Posterior vena cava (tissue), 2 donors: ENCODE measurements at places on chromosomes 11 and 22. TPM values are rescaled to one million over a fixed set of nuclear protein-coding genes. Genes with fewer than 3 reads are reported as not detected.

DNA sequence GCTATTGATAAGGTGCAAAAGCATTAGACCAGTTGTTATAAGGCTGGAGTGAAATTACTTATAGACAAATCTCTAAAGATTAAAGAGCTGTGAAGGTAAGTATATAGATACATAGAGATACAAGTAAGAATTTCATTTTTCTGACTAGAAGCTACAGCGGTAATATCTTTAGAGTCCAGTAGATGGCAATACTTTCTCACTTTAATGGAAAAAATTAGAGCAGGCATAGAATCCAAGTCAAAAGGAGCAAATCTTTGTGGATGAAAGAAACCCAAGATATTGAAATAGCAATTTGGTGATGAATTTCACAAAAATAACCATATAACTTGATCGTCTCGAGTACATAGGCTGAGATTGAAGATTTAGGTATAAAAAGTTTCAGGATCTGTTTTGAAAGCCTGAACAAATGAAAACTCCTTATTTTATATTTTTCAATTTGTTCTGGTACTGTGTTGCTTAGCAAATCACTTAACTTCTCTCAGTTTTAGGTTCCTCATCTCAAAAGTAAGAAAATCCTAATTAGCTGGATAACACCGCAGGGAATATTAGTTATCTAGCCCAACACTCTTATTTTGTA, 81.9 kb downstream of the UVRAG start:
- no peak for DNase-seq

DNA sequence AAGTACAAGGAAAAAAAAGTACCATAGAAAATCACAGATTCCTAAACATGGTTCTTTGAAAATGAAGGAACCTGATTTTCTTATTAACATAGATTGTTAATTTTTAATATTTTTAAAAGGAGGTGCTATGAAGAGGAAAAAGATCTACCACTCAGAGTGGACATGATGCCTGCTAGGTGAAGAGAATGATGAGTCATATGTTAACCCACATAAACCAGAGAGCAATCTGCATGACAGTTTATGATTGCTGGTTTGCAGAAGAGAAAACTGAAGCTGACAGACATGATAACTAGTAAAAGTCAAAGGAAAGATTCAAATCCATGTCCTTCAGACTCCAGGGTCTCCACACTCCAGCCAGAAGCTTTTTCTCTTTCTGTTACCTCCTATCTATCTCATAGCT, 1231.7 kb downstream of the LRRC4C start:
- DNase-seq, result no peak

- no peak for DNase-seq
These were observed 309.3 kb downstream of the SOX6 start for GRCh38 chr11:16047073-16047472.

GRCh38 chr11:128098781-128099180, 488.6 kb downstream of the ETS1 start:
- DNase-seq, result no peak

- DNase-seq, result no peak
These were observed 5.2 kb downstream of the LGR4 start for GRCh38 chr11:27467181-27467913.

Gene SLC1A2
- total RNA-seq, result 2.9 TPM

Gene APOA5
- total RNA-seq, result not detected

Gene TLCD5
- total RNA-seq, result 6.0 TPM

Gene LDLRAD3
- total RNA-seq, result 18.4 TPM

Gene FAM180B
- total RNA-seq, result 7.2 TPM

Gene LAYN
- 15.0 TPM for total RNA-seq

Gene DBX1
- total RNA-seq, result not detected

Gene CCDC73
- total RNA-seq, result not detected

Gene RGL4
- 0.24 TPM for total RNA-seq
